ENCODE measurements at places on chromosomes 1 and 21. TPM values are rescaled to one million over a fixed set of nuclear protein-coding genes. Genes with fewer than 3 reads are reported as not detected.

LMX1A gene
- total RNA-seq, result not detected

ERRFI1 gene
- 120 TPM for total RNA-seq

RAB42 gene
- total RNA-seq, result 0.51 TPM

ZBTB17 gene
- total RNA-seq, result 28.8 TPM
